ENCODE measurements at places on chromosomes 16 and 17.

DNA sequence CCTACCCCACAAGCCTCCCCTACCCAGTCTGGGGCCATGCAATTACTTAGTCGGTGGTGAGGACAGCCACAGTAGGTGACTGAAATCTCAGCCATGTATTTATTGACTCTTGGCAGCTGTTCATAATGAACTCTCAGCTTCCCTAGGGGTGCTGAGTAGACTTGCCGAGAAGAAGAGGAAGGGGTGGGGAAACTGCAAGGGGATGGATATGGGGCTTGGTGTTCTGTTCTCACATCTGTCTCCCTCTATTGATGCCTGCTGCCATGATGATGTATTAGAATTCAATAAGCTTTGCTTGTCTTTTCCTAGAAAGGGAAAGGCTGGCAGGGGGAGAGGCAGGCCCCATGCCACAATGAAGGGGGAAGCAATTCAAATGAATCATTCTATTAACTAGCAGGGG is 112.9 kb downstream of the GP2 start:
- DNase-seq = no peak

DNA sequence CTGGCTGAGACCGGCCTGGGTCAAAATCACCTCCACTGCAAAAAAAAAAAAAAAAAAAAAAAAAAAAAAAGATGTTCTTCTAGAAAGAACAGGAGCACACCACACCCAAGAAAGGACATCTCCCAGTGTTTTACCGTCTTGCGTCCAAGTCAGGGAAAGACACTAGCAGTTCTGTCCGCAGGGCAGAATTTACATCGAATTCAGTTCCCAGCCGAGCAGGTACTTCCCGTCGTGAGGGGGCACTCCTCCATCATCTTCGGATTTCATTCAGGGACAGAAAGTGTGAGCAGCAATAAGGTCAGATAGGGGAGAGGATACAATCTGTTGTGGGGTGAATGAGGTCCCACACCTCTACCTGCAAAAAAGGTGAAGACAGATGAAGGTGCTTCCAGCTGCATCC is 574.7 kb downstream of the KCNJ18 start:
- no peak for DNase-seq

DNA sequence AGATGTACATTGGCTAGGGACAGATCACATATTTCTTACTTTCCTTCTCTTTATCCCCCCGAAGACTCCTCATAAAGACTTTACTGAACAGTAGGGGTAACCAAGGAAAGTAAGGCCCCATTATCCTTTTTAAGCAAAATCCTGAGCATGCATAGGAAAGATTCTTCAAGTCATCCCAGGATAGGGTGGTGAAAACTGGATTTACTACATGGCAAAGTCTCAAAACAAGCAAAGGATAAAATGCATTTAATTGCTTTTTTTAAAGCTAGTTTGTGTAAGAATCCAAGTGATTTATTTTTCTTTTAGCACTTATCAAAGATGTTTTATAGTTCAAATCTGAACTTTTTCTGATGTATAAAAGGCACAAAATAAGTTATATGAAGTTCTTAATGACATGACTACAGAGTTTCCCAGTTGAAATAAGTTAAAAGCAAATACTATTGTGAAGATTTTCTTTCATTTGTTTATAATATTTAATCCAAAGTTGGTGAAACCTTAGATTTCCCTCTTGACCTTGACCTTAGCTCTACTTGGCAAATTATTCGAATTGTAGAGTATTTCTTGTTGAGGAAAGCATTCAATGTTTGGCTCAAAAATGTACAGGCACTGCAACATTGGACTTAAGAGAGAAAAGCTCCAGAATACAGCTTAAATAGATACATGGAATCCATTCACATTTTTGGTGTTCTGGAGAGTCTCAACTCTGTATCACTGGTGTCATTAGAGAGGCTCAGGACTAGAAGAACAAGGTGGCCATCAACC is 104.3 kb downstream of the ABCA8 start:
- DNase-seq = no peak

DNA sequence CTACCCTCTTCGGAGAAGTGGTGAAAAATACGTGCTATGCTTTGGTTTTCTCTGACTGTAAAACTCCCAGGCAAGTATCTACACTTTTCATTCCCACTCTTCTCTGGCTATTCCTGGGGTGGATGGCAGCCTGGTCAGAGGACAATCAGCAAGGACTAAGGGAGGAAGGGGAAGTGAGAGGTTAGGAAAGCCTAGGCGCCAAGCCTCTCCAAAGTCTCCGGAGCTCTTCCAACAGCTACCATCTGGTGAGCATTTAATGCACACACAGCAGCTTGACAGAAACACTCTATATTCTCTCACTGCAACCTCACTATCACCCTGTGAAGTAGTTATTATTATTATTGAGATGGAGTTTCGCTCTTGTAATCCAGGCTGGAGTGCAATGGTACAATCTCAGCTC is 65.1 kb downstream of the WSCD1 start:
- DNase-seq = no peak

GRCh38 chr16:73252446-73252845 is 204.5 kb upstream of the ZFHX3 start:
- no peak for DNase-seq

GRCh38 chr16:62391134-62391533 is 354.9 kb upstream of the CDH8 start:
- no peak for DNase-seq

DNA sequence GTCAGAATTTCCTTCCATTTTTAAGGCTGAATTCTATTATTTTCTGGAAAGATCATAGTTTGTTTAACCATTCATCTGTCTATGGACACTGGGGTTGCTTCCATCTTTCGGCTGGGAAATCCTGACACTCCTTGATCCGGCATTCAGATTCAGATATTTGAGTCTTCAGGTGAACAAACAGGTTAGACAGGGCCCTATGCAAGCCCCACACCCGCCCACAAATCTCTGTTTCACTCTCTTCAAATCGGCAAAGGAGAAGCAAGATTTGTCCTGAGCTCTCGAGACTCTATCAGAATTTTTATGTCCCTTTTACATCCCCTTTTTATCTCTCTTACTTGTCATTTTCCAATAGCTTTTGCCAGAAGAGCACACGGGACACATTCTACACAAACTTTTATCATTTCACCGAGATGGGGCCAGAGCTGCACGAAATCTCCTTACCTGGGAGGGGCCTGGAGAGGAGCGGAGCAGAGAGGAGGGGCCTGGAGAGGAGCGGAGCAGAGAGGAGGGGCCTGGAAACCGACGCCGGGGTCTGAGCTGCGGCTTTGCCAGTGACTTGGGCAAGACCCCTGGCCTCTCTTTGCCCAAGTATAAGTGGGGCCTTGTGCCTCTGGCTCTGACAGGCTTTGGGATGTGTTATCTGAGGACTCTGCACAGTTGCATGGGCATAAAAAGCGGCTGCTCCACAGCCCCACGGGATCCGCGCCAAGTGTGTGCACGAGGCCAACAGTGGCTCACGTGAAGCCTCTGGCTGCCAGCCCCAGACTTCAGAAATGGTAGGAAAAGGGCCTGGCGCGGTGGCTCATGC is 54.3 kb upstream of the RBFOX3 start:
- DNase-seq = no peak
